Inflammatory macrophage treated with lipopolysaccharide for 4 hours (primary cell): ENCODE measurements at places on chromosomes 7 and 10.

- no peak for DNase-seq
Observed at GRCh38 chr7:24732646-24733413, 24.4 kb downstream of the GSDME start.

GRCh38 chr7:25028370-25029021 is 48.5 kb upstream of the OSBPL3 start:
- DNase-seq: no peak

GRCh38 chr10:8365935-8366911 is 311.7 kb downstream of the GATA3 start:
- DNase-seq: no peak

GRCh38 chr7:135353832-135354231 is 120.2 kb downstream of the STRA8 start:
- DNase-seq: no peak

DNA sequence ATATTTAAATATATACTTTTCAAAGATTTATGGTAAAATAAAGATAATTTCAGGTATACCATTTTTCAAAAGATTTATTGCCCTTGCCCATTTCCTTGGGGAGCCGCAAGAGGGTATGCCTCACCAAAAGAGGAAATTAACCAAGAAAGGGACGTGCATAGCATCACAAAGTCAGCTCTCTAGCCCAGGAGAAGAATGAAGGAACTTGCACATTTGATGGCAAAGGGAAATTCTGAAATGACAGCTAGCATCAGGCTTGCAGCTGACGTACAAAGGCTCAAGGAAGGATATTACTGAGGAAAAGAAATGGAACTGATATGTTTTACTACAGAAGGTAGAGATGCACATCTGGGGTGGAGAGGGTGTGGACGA is 93.6 kb upstream of the RSU1 start:
- DNase-seq: peak; percentile 91

DNA sequence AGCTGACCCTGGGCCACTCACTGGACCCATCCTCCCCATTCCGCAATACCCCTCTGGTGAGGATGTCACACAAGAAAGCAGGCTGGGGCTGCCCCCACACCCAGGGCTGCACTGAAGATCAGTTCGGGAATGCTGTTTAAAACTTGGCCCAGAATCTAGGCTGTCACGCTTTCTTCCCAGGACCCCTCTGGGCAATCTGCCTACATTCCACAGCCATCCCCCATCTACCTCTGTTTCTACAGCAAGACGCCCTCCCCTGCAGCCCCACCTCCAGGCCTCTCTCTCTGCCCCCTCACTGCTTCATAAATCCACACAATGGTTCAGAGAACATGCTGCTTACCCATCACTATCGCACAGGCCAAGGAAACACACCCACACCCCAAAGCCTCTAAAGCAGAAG is 36.1 kb downstream of the XPNPEP1 start:
- no peak for DNase-seq

GRCh38 chr7:77823787-77824186 is 25.2 kb downstream of the PHTF2 start:
- DNase-seq: no peak

- no peak for DNase-seq
Observed at GRCh38 chr7:91351374-91351773, 87.1 kb downstream of the FZD1 start.

DNA sequence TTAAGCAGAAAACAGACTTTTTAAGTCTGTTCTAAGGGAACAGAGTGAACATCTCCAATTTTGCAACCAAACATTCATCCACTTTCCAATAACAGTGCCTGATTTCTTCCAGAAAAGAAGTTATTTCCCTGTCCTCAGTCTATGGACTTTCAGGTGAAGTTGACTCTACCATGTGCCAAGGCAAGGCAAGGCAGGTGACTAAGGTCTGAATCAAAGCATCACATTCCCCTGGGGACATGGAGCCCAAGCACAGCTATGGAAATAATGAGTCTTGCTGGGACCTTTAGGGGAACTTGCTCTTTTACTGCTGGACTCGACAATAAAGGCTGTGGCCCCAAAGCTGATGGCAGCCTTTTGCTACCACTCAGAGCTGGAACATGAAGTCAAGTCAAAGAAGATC is 182.2 kb downstream of the FGFR2 start:
- no peak for DNase-seq

- DNase-seq: no peak
Observed at GRCh38 chr10:53702489-53702888, 929.9 kb upstream of the MBL2 start.
